ENCODE measurements at places on chromosomes 5 and 9.

- no peak for DNase-seq
Measured at GRCh38 chr5:172169216-172169615, 18.8 kb downstream of the STK10 start.

DNA sequence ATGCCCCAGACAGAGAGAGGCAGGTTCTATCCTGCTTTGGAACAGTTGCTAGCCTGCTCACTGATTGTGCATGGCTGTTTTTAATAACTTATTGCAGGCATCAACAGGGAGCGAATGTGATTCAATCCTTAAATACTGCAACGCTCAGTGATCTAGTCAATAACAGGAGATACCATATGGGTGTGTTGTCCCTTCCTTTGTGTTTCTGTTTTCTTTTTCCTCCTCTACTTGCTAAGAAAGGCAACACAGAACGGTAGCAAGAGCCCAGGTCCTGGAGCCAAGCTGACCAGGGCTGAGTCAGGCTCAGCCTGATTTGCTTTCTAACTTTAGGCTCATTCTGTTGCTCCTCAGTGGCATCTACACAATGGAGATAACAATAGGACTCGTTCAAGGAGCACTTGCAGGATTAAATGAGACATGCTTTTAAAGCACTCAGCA, 98.6 kb upstream of the EQTN start:
- no peak for DNase-seq

DNA sequence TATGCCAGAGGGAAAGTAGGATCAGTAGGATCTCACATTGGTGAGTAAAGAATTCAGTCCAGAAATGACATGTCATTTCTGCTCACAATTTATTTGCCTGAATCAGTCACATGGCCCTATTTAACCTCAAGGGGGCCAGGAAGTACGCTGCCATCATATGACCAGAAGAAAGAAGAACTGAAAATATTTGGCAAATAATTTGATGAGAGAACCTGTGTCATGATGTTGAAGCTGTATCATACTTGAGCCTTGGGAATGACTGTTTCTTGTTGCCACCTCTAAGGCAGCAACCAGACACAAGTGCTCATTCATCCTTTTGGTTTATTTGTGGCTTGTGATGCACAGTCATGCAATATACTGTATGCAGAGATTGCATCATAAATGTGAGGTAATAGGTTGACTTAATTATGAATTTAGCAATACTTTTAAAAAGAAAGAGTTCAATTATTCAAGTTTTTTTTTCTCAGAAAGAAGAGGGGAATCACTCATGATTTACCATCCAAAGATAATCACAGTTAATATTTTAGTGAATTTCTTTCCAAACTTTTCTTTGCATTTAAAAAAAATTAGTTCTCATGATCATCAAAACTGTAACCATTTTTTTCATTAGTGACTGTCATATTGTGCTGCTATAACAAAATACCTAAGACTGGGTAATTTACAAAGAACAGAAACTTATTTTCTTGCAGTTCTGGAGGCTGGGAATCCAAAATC, 8.2 kb upstream of the ZFYVE16 start:
- no peak for DNase-seq

- DNase-seq: no peak
Measured at GRCh38 chr9:95910023-95910707, 34.7 kb downstream of the ERCC6L2 start.

DNA sequence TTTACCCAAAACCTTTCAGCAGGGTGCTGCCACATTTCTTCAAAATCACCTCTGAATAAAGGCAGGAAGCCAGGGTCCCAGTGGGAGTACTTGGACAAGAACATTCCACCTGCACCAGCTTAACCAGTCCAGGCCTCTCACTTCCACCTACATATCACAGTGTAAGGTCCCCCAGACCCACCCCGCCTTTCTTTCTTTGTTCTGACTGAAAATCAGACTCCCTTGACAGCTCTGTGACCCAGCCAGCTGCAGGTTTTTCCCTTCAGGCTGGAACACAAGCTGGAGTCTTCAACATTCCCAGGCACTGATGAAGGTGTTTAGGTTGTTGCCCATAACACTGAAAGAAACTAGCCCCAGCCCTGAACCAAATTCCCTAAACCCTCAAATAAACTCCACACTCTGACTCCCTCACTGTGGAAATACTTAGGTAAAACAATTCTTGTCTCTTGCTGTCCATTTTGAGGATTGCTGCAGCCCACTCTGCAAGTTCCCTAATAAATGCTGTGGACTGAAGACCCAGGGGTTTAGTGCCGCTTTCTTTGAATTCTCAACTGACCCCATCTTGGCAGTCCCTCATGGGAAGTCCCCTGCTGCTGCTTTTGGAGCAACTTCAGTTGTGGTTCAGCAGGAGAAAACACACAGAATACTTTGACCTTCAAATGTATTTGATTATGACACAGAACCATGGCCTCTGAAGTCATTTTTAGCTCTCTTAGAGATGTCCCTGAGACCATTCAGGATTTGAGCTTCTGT, 24.8 kb downstream of the P4HA2 start:
- DNase-seq: no peak

GRCh38 chr5:118439831-118440230, 548.5 kb downstream of the DTWD2 start:
- no peak for DNase-seq

DNA sequence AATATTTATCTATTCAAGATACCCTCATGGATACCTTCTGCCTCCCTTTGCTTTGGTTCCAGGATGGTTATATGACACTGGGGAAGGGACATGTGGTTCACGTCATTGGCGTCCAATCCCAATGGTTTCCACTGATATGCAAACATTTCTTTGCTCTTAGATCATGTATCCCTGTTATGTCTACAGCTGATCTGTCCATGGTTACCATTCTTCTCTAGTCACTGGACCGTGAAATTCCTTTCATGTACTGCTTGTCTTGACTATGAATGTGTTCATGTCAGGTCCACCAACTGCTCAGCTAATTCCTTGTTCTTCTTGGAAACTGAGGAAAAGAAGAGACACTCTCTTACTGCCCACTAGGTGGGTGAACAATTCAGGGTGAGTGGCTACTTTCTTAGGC, 391.1 kb upstream of the ZNF608 start:
- DNase-seq: peak; percentile 62

DNA sequence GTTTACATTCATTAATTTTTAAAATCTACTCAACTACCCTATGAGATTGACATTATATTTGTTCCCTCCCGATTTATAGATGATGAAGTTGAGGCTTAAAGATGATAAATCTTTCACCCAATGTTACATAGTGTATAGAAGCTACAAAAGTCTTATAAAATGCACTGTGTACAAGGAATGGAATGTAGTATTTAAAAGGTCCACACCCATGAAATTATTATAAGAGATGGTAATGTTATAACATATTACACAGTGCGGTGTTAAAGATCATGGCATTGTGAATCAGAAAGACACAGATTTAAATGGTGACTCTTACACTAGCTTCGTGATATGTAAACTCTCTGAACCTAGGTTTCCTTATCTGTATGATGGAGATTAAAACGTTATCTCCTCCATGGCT, 141.6 kb upstream of the CHD1 start:
- DNase-seq: no peak

GRCh38 chr5:68519143-68519542, 303.6 kb downstream of the PIK3R1 start:
- DNase-seq: no peak

DNA sequence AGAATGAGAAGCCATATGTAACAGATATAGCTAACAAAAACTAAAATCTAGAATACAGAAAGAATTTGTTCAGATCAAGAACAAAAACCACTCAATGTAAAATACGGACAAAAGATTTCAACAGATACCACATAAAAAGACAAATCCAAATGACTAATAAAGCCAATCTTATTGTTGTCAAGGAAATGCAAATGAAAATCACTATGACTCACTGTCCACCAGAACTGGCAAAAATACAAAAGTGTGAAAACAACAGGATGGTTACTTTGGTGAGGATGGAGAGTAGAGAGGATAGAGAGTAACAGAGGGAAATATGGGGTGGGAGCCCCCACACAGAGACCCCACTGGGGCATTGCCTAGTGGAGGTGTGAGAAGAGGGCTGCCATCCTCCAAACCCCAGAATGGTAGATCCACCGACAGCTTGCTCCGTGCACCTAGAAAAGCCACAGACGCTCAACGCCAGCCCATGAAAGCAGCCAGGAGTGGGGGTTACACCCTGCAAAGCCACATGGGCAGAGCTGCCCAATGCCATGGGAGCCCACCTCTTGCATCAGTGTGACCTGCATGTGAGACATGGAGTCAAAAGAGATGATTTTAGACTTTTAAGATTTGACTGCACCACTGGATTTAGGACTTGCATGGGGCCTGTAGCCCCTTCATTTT, 15.2 kb upstream of the RHOBTB3 start:
- DNase-seq: no peak

DNA sequence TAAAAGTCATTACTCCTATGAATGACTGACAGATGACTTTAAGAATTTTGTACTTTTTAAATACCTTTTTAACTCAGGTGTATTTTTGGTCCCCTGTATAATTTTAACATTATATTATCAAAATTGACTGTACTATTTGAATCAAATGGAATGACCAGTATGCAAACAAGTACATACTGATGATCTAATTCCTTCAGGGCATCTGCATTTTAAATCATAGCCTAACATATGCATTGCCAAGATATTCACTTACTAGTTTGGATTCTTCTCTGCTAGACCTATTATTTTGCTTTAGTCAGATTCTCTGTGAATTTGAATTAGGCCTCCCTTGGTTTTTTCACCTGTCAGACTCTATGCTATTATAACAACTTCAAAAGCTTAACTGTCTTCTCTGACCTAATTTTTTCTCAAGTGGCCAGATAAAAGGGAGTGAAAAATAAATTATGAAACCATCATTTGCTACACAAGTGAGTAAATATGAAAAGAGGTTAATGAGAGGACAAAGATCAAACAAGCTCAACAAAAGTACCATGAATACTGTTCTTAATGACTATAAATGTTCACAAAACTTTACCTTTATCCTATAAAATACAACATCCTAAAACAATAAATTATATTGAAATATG, 1505.2 kb upstream of the CDH9 start:
- DNase-seq: peak; percentile 56

GRCh38 chr9:85117831-85118230, 448.3 kb downstream of the NTRK2 start:
- no peak for DNase-seq

DNA sequence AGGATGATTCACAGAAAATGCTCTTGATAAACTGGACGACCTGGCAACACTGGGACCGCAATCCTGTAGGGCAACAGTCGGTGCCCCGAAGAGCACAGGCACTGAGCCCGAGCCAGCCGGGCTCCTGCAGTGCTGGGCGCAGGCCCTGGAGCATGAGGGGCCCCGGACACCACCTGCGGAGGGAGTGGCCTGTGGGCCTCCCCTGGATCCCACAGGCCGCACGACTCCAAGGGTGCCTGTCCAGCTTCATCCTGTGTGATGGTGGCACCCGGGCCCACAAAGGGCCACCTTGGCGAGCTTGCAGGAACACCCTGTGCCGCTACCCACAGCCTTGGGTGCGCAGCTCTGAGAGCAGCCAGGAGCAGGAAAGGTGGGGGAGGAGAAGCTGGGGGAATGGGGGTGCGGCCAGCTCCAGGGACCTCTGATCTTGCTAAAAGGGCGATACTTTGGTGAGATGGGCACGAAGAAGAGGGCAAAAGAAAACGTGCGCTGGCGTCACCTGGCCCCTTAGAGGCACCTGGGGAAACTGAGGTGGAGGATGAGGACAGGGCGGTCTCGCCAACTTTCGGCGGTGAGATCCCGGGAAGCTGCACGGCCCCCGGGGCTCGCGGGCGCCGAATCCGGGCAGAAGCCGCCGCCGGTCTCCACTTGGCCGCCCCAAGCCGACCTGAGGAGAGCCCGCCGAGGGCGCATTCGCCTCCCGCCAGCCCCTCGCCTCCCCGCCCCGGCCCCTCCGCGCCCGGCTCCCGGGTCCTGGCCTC, 722 bp downstream of the TBC1D9B start:
- DNase-seq: no peak

DNA sequence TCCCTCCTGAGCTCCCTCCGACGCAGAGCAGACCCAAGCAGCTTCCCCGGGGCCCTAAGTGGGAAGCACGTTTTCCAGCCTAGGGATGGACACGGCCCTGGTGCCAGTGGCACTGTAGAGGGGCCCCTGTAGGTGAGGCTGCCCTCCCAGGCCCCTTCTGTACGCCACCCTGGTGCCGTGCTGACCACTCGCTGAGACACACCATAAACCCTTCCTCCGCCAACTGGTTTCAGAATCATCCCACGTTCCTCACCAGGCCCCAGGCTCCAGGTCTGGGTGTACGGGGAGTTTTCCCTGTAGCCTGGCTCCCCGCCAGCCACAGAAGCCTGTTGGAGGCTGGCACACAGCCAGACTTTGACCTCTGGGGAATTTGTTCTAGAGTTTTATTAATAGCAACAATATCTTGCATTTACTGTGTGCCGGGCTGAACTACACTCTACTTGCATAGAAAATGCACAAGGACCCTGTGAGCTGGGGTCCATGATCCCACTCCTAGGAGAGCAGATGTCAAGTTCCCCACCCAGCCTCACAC, 18.2 kb upstream of the WDR38 start:
- DNase-seq: peak; percentile 72

DNA sequence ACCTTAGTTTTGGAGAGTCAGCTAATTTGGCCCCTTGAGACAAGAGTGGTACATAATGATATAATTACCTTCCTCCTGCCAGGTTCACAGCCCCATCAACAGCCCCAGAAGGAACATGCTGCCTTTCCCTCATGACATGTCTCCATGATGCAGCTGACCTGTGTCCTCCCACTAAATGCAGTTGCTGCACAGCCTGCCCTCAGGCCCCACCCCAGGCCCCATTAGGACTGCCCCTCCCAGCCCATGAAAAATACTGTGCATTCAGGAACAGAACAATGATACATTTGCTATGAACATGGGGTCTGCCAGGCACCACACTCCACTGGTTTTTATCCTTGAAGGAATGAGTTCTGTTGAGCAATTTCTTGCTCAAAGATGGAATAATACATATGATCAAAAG, 176.4 kb downstream of the C5orf15 start:
- no peak for DNase-seq

DNA sequence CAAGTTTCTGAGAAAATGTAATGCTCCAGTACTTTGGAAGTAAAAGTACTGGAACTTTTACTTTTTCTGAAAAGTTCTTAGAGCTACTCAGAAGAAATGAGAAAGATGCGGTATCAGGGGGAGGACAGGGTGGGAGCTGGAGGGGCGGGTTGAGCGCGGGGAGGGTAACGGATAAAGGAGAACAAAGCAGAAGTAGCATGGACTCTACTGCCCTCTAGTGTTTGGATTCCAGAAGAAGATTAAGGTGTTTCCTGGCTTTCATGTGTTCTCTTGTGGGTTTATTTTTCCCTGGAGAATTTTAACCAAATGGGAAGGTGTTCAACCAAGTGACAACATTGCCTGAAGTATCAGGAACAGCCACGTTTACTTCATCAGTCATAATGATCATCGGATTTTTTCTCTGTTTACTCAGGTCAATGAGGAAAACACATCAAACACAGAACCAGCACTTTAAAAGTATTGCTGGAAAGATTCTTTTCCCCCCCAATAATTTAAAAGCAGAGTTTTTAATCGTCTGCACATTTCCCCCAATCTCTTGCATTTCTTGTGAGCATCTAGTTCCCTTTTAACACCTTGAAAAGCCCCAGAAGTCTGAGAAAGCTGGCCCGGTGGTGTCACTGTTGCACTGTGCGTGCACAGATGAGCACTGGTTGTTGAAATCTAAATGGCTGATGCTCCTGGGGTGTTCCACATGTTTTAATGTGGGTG, 190.6 kb downstream of the MPDZ start:
- DNase-seq: peak; percentile 11

- no peak for DNase-seq
Measured at GRCh38 chr5:169350759-169351240, 49.9 kb upstream of the SLIT3 start.

GRCh38 chr5:60210810-60211209, 317.3 kb upstream of the PDE4D start:
- DNase-seq: no peak

- DNase-seq: no peak
Measured at GRCh38 chr9:69627281-69627680, 44.9 kb downstream of the APBA1 start.

All from SHP77 treated with DMSO at 0.1 percent for 48 hours (cell line).